ENCODE measurements at places on chromosomes 1 and 21.

DNA sequence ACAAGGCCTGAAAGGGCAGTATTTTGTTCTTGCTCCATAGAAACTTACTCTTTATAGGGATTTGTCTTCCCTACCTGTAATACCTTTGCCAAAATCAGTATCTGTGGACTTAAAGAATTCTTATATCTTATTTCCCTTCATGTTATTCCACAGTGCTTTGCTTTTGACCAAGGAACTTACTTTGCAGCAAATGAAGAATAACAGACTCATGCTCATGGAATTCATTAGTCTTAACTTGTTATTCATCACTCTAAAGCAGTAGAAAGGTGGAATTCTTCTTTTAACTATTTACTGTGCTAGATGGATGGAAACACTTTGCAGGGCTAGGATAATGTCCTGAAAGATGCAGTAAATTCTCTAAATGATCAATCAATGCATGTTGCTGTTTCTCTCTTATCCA is 45.9 kb downstream of the DUSP10 start:
- no peak for DNase-seq

DNA sequence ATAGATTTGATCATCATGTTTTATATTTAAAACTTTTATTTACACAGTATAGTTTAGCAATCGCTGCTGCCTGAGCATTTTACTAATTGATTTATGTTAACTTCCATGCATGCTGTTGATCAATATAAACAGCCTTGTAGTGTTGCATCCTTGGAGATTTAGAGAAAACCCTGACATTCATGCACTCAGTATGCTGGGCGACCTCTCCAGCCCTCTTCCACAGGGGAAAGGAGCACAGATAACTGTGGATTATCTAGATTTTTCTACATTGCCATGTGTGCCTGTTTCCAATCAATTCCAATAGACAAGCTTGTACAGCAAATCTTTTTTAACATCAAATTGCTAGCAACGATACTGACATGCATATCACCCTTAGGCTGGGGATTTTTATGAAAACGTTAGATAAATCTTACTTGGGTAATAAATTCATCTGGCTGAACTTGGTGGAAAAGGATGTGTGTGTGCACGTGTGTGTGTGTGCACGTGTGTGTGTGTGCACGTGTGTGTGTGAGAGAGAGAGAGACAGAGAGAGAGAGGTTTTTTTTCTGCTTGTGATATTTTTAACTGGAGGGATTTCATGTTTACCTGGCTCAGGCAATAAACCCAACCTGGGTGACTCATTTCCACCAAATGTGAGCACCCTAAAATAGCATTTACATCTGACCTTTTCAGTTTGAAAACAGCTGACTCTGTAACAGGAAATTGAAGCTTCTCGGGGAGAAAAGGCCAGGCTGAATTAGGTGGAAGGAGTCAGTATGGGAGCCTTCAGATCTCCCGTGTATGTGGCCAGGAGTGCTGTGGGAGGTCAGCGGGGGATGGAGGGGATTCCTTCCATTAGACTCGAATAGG is 339.8 kb downstream of the PRDM2 start:
- no peak for DNase-seq

DNA sequence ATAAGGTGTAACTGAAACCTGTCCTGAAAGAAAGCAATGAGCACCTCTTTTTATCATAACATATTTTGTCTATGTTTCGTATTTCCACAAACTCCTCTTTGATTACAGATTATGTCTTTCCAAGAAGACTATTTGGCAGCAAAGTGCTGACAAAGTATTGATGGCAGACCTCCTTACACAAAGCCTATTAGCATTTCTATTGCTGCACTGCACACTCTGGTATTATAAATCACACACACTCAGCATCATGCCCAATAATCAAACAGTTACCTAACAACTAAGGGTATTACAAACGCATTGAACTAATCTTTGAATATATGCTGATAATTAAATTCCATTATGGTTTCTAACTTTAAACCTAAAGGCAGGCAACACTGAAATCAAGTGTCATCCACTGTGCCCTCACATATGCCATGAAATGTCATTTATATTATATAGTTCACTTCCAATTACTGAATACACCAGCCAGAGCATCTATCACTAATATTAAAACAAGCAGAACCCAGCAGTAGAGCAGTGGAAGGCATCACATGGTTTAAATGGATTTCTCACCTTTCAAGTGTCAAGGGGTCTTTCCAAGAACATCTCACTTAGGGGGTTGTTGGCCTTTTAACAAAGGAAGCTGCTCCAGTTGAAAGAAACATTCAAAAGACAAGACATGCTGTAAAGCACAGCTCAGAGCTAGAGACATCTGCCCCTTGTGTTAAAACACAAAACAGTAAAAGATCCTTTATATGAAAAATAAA is 239.1 kb downstream of the RERE start:
- no peak for DNase-seq

DNA sequence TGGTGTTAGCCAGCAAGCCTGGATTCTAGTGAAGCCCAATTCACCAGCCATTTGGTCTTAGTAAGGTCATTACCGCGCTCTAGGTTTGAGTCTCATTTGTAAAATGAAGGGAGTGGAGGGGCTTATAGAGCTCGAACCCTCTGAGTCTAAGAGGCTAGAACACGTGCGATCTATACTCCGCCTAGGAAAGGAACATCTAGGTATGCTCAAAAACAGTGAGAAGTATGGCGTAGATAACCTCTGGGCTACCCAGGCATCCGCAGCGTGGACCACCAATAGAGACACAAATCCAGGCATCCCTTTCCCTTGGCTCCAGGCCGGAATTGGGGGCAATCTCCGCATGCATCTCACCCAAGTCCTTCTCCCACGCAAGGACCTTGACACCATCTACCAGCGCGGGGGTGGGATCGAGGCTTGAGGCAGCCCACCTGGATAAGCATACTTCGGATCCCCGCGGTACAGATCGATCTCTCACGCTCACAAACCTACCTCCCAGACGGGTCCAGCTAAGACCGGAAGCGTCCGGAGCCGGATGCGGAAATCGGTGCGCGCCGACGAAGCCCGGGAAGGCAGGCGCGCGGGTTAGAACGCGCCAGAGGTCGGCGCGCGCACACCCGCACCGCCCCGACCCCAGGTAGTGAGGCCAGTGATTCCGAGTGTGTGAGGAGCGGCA is at the start of gene METTL25B:
TSS of gene METTL25B (plus strand) at position 544 of the 673 bp plus-strand sequence. CDS start 636 bp downstream, outside the sequence.
- DNase-seq: no peak

GRCh38 chr1:96845464-96845863 is 123.9 kb downstream of the PTBP2 start:
- no peak for DNase-seq

DNA sequence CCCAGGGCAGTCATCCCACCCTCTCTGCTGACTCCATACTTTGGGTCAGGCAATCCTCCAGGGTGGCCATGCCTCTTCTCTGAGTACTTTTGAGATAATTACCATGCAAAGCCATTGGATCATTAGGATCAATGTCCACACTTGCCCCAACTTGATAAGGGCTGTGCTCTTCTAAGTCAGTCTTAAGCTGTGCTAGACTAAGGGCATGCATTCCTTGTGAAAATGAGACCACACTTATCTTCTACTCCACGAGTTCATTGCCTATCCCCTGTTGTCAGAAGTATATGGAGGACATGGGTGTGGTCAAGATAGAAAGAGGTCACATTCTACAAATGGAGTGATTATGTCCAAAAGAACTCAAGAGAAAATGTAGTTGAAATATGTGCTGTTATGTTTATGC is 18.9 kb upstream of the SSX2IP start:
- no peak for DNase-seq

GRCh38 chr1:186536273-186536890 is 75.5 kb upstream of the PDC start:
- no peak for DNase-seq

- DNase-seq: no peak
These were observed 232.1 kb downstream of the DUSP10 start for GRCh38 chr1:221509575-221510355.

GRCh38 chr1:61434276-61434675 is 290.7 kb downstream of the TM2D1 start:
- no peak for DNase-seq

DNA sequence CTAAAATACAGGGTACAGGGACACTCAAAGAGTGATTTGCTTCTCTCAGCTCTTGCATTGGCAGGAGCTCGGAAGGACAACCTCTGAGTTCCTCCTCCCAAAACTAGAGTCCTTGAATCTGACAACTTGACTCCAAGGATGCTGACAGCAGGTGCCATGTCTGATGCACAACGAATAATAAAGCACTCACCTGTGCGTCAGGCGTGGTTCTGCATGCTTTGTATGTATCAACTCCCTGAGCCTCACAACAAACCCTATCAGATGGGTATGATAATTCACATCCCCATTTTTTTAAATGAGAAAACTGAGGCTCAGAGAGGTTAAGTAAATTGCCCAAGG is 1.4 kb downstream of the LAPTM5 start:
- DNase-seq: no peak

- DNase-seq: no peak
These were observed 609 bp downstream of the PIGK start for GRCh38 chr1:77218477-77219165.

GRCh38 chr1:242738702-242739645 is 214.5 kb upstream of the PLD5 start:
- no peak for DNase-seq

DNA sequence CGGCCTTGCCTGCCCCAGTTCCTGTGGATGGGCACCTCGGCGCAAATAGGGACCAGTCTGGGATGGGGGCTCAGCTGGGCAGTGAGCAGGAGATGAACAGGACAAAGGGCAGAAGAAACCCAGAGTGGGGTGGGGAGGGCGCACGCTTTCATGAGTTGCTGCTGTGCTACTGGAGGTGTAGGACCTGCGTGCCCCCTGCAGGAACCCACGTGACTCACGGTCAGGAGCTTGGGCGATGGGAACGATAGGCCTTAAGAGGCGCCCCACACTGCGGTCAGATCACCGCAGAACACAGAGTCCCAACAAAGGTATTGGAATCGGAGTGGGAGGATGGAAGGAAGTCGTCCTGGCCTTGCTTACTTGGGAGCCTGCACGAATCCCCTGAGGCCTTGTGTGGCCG is 17.2 kb downstream of the PRDM15 start:
- DNase-seq: no peak

DNA sequence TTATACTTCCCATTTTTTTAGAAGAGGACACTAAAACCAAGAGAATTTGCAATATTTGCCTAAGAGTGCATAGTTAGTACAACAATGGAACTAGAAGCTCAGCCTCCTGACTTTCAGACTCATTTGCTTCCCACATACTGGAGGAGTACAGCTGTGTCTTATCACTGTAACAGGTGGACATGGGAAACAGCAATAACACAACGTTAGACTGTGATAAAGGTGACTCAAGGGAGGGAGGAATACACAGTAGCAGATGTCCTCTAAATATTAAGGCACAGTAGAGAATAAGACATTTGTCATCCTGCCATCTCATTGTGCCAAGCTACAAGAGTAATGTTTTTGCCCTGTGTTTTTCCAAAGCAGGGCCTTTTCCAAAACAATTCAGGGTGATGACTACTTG is 55.4 kb upstream of the JAK1 start:
- no peak for DNase-seq

DNA sequence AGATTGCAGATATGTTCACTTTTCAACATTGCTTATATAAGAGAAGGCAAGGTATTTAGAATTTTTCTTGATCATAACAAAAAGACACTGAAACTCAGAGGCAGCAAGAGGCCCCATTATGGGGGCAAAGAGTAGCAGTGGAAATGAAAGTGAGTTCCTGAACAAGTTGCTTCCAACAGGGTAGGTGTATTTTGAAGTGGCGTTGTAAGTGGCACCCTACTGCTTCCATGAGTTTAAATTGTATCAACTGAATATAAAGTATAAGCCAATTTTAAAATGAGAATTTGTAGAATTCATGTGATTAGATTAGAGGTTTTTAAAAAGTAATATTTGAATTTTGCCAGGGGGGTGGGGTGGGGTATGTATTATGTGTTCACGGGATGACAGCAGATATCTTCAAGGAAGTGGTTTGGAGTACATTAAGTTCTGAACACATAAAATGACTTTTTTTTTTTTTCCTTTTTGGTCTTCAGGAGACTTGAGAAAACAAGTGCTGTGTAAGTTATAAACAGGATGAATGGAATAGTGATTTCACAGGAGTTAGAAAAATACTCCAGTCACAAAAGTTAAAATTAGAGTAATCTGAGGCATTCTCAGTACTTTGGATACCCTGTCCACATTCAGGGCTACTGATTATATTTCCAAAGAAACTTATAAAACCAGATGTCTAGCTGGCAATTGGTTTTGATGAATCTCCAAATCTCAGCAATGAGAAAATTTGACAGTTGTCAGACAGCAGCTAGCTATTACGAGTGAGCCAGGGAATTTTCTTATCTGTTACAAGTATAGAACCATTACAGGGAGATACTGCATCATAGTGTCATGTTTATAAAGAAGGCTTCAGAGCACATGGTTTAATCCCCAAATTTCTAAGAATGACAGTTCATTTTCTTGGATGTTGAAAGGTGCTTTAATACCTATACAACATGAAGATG is 182.0 kb downstream of the ST6GALNAC3 start:
- DNase-seq: no peak

DNA sequence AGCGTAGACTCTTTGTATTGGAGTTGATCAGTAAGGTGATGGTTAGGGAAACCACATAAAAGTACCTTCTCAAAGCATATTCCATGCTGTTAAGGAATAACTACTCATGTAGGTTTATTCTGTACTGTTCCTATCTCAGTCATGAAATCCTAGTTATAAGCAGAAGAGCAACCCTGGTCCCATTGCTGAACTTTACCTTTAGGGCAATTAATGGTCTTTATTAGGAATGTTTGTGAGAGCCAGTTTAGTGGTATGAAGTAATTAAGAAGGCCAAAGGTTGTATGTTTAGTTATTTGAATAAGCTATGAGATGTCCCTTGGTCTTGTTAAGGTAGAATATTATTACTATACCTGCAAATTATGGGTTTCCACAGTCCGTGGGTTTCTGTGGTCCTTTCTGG is 44.0 kb downstream of the ACP6 start:
- DNase-seq: no peak

DNA sequence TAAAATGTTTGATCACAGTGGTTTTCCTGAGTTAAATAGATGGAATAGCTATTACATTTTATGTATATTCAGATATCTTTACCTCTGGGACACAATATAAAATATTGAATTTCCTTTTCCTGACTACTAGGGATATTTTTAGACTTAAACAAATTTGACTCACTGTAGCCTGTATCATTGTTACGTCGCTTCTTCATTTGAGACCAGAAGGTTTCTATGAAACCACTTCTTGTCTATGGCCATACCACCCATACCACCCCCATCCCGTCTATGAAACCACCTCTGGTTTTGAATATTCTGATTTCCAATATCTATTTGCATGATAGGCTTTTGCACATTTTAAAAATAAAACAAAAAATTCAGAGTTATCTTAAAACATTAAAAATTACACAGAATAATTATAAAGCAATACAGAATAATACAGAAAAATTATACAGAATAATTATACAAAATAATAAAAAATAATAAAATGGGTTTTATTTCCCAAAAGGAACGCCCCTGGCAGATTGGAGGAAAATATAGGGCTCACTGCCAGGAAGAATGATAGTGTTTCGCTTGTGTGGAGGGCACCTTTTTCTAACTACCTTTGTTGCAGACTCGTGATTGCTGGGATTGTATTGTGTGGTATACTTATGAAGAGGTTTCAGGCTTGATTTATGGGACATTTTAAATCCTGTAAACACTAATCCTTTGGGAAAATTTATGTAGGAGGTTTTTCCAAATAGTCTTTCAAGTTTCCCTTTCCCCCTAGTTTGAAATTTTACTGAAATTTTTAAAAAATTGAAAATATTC is 4.7 kb downstream of the SPEN start:
- DNase-seq: no peak

Data from activated CD8-positive, alpha-beta memory T cell treated with anti-CD3 and anti-CD28 coated beads for 4 hours (primary cell).